GM04503 (cell line): ENCODE measurements at places on chromosomes 11 and 22.

- no peak for DNase-seq
Observed at GRCh38 chr11:79101656-79102055, 339.2 kb downstream of the TENM4 start.

DNA sequence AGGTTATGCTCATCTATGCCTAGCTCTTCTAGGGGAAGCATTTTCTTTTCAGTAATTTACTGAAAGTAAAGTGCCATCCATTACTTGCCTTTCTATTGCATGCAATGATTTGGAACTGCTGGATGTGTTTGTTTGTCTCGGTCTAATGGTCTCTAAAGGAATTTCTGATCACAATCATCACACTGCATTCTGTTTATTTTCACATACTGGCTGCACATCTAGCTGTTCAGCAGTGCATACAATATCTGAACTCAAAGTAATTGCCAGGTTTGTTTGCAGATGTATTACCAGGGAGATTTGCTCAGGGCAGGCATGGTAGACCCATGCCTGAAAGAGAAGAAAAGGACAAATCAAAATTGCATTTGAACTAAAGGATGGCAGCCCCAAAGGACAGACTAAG lies 36.4 kb upstream of the CWF19L2 start:
- no peak for DNase-seq

- DNase-seq = no peak
Observed at GRCh38 chr11:43404836-43405479, 46.2 kb downstream of the TTC17 start.

DNA sequence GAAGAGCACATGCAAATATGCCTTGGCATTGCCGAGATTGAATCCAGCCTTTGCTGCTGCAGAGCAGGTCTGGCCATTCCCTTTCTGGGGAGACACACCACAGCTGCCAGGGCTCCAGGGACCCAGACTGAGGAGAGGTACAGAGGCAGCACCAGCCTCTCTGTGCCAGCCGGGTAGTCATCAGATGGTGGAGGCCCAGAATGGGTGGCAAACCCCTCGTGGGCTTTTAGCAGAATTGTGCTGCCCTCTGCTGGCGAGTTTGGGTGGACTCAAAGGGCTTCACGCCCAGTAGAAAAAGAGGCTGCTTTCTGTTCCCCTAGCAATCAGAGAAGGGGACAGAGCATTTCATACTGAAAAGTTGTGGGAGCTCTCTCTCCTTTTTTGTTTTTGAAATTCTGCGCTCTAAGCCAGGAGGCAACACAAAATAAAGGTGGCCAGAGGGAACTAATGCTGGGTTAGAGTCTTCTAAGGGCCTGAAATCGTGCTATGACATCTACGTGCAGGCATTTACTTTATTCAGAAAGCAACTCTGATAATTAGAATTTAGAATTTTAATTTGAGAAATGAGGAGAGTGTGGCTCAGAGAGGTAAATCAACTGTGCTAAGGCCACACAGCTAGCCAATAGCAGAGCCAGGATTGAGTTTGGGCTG lies 158.8 kb upstream of the NAV2 start:
- DNase-seq = peak; percentile 13

- DNase-seq = no peak
Observed at GRCh38 chr11:128686745-128687177, 7.1 kb upstream of the FLI1 start.

GRCh38 chr11:66987158-66987620 lies 12.1 kb downstream of the C11orf86 start:
- no peak for DNase-seq

DNA sequence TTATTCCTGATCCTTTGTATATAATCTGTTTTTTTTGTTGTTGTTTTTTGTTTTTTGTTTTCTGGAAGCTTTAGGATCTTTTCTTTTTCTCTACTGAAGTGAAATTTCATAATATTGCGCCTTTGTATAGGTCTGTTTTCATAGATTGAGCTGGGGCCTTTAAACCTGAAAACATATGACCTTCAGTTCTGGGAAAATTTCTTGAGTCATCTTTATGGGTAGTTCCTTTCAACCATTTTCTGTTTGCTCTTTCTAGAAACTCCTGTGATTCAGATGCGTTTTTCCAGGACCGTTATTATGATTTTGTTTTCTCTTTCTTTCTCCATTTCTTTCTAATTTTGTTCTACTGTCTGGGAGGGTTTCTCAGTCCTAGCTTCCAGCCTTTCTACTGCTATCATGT lies 43.7 kb downstream of the BSX start:
- no peak for DNase-seq

GRCh38 chr11:22130462-22131053 lies 62.3 kb upstream of the ANO5 start:
- DNase-seq = no peak

DNA sequence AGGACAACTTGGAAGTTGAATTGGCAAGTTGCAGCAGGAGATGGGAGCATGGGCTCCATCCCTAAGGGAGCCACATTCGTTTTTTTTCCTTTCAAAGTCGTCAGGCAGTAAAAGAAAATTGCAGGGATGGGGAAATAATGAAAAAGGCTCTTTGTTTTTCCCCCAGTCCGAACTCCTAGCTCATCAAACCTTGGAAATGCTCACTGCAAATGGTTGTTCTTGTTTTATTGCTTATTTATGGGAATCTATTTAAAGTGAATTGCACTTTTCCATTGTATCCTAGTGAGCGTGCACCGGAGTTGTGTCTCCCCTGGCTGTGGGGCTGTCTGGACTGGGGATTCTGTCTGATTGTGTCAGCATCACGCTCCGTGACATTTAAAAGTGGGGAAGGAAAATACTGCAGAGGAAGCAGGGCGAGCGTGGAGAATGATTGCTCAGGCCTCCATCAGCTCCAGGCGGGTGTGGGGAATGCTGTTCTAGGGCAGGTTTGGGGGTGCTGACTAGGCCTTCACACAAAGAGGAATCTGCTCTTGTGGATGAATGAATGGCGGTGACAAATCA lies 306.4 kb downstream of the KIRREL3 start:
- DNase-seq = no peak

GRCh38 chr22:45268958-45269844 lies 15.5 kb upstream of the UPK3A start:
- no peak for DNase-seq

DNA sequence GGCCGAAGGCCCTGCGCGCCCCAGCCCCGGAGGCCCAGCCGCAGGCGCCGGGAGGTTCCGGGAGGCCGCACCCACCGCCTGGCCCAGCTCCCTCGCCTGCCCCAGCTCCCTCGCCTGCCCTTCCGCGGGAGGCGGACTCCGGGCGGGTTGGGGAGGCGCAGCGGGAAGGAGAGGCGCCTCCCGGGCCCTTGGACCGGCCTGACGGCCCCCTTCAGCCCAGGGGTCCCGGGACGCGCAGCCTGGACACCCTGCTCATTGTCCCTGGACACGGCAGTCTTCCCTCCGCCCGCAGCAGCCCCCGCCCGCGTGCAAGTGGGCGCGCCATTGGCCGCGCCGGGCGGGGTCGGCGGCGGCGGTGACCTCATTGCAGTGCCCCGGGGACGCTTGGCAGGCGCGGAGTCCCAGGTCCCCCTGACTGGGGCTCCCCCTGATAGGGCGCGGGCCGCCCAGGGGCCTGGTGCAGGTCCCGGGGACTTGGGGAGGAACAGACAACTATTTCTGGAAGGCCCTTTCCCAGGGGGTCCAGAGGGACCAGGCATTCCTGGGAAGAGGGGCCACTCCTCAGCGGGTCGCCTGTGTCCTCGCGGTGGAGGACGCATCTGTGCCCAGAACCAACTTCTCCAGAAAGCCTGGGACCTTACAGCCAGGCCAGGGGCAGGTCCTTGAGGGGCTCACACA lies 501 bp downstream of the CD151 start:
- DNase-seq = no peak

- no peak for DNase-seq
Observed at GRCh38 chr11:62125316-62125715, 1.5 kb downstream of the INCENP start.

- DNase-seq = no peak
Observed at GRCh38 chr22:48851933-48852549, 975.6 kb downstream of the BRD1 start.

DNA sequence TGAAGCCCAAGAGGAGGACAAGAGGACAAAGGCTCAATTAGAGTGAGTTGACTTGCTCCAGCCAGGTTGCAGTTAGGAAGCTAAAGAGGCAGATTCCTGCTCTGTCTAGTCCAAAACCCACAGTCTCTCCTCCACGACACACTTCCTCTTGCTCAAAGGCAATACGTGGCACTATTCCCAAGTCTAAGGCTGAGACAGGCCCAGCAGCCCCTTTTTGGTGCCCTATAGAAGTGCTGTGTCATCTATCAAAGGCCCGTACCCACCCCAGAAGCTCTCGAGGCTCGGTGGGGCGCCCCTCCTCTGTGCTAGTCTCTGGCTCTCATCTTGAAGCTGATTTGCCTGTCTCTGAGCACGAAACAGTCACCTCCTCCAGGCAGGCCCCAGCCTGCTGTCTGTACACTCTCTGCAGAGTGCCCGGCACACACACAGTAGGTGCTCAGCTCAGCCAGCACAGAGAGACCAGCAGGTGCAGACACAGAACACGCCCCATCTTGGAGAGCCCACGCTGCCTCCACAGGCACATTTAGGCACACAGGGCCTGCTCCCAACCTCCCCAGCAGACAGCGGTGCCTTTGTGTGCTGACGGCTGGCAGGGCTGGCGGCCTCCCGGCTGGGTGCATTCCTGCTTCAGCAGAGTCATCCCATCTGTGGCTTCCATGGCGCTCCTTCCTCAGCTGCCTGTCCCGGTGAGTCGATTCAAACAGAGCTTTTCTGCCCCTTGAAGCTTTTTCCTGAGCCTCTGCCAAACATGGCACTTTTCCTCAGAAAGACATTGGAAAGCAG lies 52.8 kb downstream of the MYH9 start:
- no peak for DNase-seq

DNA sequence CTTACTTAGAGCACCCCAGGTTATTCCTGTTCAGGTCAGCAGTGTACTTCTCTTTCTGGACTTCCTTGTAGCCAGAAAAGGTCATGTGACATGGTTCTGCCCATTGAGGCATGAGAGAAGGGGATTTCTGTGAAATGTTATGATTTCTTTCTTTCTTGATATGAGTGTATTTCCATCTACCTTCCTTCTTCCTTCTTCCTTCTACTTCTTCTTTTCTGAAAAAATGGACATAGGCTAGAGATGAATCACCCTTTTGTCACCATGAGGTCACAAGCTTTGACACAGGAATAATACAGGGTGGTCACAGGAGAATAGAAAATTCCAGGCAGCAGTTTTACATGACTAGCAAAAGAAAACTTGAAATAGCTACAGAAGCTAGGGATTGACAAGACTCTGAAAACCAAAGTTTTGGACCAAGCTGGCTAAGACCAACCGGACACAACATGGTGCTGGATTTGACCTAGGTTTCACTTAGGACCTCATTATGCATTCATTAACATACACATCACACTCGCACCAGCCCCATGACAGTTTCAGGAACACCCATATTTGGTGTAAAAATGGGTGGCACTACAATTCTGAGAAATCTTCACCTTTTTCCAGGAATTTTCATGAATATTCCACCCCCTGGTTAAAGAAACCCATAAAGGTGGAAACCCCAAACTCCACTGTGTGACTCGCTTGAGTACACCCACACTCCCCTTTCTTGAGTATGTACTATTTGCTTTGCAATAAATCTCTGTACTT lies 21.2 kb upstream of the MAP6 start:
- no peak for DNase-seq

DNA sequence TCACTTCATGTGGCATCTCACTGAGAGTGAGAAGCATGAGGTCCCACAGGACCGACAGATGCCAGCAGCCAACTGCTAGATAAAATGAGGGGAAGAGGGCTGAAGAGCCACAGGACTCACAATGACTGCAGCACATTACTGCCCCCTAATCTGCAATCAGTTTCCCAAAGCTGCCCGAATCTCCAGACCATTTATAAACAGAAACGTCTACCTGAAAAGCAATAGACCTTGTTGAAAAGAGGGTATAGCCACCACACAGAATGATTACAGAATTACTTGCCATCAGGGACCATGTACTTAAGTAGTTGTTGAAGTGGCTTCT lies 12.4 kb upstream of the TEF start:
- DNase-seq = no peak

DNA sequence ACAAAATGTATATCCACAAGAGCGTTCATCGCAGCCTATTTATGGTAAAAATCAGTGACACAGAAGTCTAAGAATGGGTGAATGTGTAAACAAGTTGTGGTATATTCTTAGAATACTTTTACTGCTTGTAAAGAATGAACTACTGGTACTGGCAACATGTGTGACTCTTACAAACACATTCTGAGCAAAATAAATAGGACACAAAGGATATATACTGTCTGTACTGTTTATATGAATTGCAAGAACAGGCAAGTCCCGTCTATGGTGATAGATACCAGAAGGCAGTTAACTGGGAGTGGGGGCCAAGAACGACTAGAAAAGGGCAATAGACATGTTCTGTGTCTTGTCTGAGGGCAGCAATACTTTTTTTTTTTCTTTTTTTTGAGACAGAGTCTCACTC lies 112.6 kb downstream of the TBC1D22A start:
- DNase-seq = no peak

DNA sequence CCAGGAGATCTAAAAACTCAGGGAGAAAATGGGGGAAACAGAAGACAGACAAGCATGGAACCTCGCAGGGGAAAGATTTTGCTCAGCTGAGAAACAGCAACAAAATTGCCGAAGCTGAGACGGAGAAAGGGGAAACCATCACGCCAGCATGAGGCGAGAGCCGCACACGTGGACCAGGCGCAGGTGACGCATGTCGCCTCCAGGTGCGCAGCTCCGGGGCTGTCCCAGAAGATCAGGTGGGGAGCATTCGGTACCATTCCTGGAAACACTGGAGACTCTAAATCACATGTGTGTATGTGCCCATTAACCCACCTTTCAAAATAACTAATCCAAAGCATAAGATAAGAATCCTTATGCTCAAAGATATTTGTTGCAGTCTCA lies 121.7 kb downstream of the BRD1 start:
- DNase-seq = no peak

DNA sequence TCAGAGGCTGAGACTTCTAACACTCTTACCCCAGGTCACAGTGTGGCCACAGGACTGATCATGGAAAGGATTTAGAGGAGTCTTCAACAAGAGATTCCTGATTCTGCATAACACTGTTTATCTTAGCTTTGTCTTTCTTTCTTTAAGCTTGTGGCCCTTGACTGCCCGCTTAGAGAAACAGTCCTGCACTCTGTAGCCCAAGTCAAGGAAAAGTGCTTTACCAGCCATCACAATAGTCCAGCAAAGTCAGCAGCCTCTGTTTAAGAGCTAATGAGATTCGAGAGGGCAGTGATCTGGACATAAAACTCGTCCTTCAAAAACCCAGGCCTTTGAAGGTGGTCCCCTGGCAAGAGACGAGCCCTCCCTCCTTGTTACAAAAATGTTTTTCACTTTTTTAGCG lies 30.0 kb downstream of the PRDM10 start:
- no peak for DNase-seq

DNA sequence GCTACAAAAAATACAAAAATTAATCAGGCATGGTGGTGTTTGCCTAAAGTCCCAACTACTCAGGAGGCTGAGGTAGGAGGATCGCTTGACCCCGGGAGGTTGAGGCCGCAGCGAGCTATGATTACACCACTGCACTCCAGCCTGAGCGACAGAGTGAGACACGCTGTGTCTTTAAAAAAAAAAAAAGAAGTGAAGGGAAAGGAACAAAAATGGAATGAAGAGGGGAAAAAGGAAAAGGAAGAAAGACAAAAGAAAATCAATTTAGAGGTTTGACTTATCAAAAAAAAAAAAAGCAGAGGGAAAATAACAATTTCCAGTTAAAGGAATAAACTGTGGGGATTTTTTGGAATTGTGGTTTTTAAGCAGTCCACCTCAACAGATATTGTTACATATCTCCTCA lies 36.8 kb downstream of the MRTFA start:
- no peak for DNase-seq

GRCh38 chr11:133559833-133560471 lies 27.7 kb upstream of the OPCML start:
- DNase-seq = no peak
